Stimulated activated memory B cell treated with anti-CD40 and anti-IgM and Interleukin-4, amounts not matched to agents 10 μg/mL and 1 μg/mL and 100 μg/mL, for 72 hours (primary cell): ENCODE measurements at places on chromosomes 11 and 22.

DNA sequence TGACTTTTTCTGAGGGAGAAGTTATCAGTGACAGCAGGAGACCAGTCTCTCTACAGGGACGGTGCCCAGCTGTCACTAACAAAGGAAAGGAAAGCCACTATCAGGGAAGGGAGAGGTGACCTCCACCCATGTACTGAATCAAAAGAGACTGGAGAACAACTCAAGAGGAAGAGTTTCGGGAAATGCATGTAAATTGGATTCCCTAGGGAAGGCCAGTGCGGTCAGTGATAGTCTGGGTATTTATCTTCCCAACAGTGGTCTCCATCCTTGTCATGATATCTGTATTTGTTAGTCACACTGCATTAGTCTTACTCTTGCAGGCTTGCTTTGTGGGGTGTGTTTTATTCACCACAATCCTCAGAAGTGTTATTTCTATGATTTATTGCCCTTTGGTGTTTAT lies 193.4 kb upstream of the KIRREL3 start:
- no peak for ATAC-seq

GRCh38 chr11:75782540-75783263 lies 14.1 kb downstream of the DGAT2 start:
- ATAC-seq: no peak

DNA sequence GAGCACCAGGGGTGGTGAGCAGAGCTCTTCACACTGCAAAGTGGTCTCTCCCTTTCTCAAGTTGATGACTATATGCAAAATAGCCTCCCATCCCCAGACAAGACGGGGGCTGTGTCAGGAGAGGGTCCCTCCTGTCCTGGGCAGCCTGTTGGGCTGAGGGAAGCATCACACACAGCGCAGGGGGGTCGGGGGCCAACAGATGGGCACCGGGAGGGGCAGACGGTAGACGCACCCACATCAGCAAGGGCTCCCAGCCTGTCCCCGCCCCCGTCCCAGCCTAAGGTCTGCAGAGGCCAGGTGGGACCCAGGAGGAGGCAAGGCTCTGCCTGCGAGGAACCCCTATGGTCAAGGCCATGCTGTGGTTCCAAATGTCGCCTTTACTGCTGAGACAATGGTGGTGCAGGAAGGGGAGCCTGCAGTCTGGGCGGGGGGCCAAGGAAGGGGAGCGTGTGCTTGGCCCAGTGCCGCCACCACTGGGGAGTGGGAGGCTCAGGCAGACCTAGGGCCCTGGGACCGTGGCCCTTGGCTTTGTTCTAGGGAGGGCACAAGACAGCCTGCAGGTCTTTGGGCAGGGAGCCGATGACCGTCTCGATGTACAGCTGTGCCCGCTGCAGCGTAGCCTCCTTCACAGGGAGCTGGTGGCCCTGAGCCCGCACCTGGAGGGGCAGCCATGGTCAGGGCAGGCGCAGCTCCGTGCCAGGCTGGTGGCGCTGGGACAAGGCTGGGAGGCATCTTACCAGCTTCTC lies 4.3 kb upstream of the PLXNB2 start:
- ATAC-seq: no peak

- ATAC-seq: no peak
Observed at GRCh38 chr11:26244207-26244606, 87.7 kb upstream of the ANO3 start.

DNA sequence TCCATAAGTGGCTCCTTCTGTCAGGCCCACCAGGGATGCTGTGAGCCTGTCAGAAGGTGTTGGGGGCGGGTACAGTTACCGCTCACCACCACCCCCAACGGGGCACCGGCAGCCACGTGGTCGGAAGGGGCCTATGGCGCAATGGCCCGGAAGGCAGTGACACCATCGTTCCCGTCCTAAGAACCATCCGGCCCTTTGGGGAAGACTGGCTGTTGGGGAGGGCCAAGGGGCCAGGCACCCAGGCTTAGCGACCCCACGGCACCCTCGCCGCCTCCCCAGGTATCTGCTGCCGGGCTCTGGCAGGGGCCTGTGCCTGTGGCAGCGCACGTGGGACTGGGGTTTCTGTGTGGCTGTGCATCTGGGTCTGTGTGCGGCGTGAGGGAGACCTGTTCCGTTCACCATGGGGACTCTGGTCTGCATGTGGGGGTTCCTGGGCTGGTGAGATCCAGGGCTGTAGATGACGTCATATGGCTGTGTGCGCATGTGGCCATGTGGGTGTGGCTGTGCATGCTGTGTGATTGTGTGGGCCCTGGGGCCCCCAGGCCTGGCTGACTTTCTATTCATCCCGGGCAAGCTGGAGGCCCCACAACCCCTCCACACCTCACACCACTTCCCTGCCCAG lies 717 bp downstream of the OSM start:
- peak; percentile 91 for ATAC-seq

DNA sequence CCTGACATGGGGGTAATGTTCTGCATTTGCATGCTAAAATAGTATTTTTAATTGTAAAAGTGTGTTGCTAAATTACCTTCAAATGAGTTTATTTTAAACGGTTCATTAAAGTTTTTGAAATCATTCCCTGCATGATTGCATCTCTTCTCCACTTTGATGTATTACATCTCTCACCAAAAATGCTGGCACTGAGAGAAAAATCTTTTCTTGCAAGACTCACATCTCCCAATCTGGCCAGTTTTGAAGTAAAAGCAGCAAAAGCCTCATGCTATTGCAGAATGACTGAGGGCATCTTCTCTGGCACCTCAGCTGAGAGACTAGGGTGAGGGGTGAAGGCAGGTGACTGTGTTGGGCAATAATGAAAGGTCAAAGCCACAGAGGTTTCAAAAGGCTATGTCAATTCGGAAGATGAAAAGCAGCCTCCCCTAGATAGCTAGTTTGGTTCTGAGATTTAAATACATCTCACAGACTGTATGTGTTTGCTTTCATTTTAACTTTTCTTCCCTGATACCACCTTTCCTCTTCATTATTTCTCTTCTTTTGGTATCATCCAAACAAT lies 292.2 kb upstream of the RAG2 start:
- no peak for ATAC-seq

GRCh38 chr11:69636512-69637197 lies 4.3 kb upstream of the CCND1 start:
- ATAC-seq: no peak

DNA sequence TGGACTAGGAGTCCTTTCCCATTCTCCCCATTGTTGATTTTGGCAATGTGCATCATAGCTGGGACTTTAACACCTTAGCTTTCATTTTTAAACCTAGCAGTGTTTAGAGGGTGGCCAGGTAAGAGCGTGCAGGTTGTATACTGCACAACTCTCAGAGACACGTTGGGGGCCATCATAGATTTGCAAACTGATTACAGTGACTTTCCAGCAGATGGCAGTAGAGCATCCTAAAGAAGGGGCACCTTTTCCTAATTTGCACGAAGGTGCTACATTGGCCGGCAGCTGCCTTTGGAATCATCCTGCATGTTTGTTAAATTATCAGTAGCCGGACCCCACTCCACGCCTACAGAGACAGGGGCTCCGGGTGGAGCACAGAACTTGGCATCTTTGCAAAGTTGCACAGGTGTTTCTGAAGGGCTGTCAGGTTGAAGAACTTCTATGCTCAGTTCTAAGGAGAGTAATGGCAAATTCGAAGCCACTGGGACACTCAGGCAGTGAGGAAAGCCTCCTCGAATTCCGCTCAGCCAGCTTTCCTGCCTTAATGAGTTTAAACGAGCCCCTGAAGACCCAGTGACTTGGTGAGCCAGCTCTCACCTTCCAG lies 7.7 kb downstream of the LHFPL7 start:
- no peak for ATAC-seq
